Activated naive CD4-positive, alpha-beta T cell treated with anti-CD3 and anti-CD28 coated beads for 36 hours (primary cell): ENCODE measurements at places on chromosomes 6 and 20.

- no peak for DNase-seq
These were observed 317.2 kb upstream of the CDYL start for GRCh38 chr6:4459032-4459431.

DNA sequence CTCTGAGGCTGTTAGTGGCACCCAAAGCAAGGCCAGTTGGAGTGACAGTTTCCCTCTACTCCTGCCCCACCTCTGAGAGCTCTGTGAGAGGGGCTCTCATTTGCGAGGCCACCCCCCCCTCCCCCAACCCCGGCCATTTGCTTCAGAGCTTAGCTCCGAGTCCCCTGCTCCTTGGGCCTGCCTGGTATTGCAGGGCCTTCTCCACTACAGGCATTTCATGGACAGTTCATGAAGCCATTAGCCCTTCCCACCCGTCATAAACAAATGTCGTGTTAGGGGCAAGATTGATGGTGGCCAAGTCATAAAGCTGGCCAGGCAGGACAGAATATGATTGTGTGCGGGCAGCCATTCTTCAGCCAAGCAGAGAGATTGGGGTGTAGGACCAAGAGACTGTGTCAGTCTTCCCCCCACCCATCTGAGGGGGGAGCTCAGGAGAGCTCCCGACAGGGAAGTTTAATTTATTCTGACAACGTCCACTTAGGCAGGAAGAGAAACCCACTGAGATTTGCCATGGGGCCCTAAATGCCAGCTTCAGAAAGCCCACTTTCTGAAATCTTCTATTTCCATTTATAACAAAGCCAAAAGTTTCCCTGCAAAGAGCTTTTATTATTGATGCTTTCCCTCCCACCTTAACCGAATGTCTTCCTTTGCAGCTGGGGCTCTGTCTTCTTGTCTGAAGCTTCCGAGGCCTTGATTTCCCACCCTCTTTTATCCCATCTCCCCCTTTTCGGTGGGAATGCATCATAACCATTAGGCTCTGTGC, 7.2 kb downstream of the FOXC1 start:
- DNase-seq, result no peak

- DNase-seq, result no peak
These were observed 163.8 kb upstream of the TAB2 start for GRCh38 chr6:149153693-149154092.

- DNase-seq, result no peak
These were observed 224.8 kb upstream of the JAG1 start for GRCh38 chr20:10898552-10898951.

GRCh38 chr20:50608750-50609104, 82.6 kb downstream of the RIPOR3 start:
- DNase-seq, result no peak

DNA sequence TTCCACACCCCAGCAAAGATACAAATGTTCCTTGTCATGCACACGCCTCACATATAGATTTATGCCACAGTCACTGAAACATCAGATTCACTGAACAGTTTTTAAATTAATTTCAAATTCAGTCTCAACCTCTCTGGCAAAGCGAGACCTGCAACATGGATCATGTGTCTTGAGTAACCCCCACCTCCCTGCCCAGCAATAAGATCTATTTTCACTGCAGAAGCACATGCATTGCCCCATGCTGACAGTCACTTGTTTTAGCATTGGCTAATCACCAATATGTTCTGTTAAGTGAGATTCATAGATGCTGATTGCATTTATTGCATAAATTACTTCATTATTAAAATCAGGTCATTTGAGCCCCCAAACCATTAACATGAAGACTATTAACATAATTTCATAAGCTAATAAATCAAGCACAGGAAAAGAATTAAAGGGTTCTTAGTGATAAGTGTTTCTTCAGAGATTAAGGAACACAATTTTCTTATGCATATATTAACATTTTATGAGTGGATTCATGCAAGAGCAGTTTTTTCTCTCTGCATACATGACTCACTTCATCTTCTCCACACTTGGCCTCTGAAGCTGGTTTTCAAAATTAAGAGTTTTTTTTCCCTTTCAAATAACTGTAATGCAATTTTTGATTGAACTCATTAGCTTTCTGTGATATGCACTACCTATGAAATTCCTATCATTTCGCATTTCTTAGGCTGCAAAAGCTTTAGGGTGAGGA, 173.2 kb upstream of the SOX4 start:
- DNase-seq, result no peak

GRCh38 chr20:36606158-36607066, 833 bp downstream of the RAB5IF start:
- peak; percentile 32 for DNase-seq

- DNase-seq, result no peak
These were observed 111.4 kb upstream of the ARMC2 start for GRCh38 chr6:108736832-108737231.

DNA sequence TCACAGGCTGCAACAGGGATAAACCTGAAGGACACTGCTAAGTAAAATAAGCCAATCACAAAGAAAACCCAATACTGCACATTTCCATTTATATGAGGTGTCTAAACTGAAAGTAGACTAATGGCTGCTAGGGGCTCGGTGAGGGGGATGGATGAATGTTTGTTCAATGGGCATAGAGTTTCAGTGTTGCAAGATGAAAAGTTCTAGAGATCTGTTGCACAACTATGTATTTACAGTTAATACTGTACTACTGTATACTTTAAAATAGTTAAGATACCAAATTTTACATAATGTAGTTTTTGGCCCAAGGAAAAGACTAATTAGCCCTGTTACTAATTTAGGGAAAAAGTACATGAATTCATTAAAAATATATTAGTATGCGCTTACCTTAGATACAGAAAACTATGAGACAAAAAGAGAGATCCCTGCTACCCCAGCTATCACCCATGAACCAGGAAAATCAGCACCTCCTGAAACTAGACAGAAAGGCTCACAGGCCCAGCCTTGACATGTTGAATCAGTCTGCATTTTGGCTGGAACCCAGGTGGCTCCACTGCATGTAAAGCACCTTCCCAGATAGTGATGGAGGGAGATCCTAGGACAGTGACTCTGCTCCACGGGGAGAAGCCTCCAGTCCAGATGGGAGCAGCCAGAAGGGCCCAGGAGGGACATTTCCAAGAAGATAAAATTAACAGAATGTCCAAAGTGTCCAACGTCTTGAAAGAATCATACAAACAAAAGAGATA, 16.1 kb downstream of the HLA-F start:
- no peak for DNase-seq

DNA sequence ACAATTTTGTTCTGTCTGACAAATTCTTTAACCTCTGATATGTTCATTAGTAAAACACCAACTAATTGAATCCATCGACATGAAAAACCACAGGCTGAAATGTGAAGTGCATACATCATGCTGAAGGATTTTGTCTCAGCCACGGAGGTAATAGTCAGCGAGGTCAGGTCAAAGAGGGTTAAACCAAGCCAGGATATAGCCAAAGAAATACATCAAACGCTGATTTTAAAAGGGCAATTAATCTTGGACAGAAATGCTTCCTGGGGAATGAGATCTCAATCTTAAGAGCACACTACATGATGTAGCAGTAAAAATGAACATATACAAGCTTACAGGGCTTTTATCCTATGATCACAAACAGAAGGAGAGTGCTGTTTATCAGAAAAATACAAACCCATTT, 106.7 kb downstream of the PRDM1 start:
- no peak for DNase-seq

GRCh38 chr20:13533946-13534345, 104.8 kb downstream of the TASP1 start:
- DNase-seq, result no peak

GRCh38 chr20:33015114-33015484, 7.6 kb downstream of the BPIFB2 start:
- no peak for DNase-seq

GRCh38 chr6:2839195-2839981, 2.3 kb downstream of the SERPINB1 start:
- DNase-seq, result no peak

DNA sequence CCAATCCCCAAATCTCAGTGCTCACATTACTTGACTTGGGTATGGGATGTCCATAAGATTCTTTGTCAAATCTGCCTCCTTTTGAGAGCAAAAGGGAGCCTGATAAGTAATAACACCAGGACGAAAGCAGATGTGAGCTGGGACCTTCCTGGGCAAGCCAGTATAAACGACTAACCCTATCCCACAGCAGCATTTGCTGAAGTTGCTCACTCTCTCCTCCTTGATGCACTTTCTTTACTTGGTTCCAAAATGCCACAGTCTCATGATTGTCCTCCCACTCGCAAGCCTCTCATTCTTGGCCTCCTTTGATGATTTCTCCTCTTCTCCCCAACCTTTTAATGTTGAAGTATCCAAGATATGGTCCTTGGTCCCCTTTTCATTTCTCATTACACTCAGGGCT, 44.7 kb upstream of the TAGAP start:
- DNase-seq, result no peak

GRCh38 chr20:3031524-3032147, 11.8 kb upstream of the GNRH2 start:
- DNase-seq, result no peak

GRCh38 chr20:49483696-49484123, 1.2 kb upstream of the KCNB1 start:
- DNase-seq, result no peak

DNA sequence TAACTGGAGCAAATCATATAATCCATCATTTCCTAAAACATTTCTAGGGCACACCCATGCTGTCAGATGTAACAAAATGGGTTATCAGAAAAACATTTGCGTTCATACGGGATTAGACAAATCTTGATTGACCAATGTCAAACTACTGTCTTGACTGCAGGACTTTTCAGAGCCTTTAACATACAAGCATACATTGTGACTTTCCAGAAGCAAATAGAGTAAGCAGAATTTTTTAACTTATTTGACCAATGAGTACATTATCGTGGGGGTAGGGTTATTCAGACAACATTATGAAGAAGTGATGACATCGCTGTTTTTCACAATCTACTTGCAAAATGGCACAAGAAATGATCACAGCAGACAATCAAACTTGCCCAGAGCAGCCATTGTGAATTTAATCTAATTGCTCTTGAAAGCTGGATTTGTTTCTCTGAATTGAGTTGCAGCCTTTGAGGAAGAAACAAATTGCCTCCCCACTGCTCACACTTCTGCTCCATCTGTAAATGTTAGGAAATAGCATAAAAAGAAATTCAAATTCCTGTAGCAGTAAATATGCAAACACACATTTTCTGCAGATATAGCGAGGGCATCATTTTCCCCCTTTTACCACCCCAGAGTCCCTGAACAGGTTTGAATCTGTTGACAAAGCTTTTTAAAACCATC, 133.0 kb upstream of the DOK5 start:
- DNase-seq, result no peak

DNA sequence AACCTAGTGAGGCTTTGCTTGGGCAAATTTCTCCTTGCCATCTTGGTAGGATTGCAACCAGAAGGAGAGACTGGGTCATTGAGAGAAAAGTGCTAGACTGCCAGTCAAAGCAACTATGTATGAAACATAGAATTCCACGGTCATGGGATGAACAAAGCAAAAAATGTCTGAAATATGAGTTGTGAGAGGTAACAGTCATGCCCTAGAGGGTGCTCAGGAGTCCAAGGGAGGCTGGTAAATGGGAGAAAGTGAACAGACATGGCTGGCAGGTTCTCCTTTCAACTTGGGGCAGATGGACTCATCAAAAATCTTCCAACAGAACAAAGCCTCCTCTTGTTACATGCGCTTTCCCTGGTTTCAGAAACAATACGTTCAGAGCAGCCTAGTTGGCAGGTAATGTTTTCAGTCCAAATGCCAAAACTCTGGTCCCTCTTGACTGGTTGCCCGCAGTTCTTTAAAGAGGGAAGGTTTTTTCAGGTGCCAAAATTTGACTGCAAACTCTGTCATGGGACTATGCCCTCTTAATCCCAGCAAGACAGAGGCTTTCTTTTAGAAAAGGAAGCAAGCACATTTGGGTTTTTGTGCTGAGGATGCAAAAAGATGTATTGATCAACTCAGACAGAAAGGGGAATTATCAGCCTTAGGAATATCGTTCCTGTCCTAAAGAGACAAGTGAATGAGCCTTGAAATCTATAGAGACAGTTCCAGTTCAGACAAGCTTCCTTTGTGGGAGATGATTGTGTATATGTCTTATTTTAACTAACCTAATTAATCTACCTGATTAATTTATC, 68.5 kb upstream of the SASH1 start:
- DNase-seq, result no peak

DNA sequence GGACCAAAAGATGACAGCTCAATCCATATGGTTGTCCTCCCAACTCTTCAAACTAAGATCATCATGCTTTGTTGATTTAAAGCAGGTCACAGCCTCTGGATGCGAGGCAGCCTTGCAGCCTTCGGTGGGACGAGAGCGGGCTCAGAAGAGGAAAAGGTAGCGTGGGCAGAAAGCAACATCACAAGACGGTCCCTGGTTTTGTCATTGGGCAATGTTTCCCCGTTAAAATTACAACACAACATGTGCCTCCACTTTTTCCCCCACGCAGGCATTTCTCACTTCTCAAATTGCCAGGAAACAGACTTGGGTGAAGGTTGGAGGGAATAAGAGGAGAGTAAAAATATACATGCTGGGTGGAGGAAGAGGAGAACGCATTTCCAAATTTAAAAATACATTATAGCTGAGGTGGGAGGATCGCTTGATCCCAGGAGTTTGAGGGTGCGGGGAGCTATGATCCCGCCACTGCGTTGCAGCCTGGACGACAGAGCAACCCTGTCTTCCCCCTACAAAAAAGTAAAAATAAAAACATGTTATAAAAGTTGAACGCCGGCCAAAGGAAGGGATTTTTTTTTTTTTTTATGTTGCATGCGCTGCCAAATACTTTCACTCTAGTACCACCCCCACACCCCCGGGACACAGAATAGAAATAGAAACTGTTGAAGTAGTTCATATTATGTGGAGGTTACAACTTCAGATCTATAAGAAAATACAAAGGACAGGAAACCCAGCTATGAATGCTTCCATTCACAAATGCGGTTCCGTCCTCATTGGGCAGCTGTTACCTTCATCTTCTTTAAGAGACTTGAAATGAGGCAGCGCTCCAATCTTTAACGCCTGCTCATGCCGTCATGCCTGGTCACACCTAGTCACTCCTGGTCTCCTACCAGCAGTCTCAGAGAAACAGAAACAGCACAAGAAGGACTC, 13.9 kb upstream of the NAA20 start:
- peak; percentile 70 for DNase-seq

- no peak for DNase-seq
These were observed 32.6 kb upstream of the GRM4 start for GRCh38 chr6:34178357-34179105.
